ENCODE measurements at places on chromosomes 3 and 15.

DNA sequence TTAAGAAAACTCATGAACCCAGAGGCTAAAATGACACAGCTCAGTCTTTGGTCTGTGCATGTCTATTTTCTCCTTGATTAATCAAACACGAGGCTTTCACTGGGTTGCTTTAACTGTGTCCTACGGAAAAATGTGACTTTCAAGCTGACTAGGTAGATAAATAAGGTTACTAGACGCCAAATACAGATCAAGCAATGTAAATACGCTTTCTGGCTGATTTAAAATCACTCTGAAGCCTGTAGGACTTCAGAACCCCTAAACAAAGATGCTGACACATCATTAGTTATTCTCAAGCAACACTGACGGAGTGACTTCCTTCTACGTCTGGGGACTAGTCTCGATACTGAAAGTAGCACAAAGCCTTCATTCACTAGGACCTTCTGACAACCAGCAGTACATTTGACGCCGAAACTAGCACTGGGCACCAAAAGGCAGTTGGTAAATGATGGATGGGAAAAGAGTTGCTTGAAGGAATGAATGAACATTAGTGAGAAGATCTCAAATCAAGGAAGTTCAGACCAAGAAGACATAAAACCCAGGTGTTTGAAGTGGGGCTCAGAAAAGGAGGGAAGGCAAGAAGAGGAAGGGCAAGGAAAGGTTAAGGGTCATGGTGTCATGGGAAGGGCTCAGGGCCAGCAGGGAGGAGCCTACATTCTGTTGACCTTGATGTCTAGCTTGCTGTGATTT is 67.1 kb upstream of the CDV3 start:
- no peak for DNase-seq

DNA sequence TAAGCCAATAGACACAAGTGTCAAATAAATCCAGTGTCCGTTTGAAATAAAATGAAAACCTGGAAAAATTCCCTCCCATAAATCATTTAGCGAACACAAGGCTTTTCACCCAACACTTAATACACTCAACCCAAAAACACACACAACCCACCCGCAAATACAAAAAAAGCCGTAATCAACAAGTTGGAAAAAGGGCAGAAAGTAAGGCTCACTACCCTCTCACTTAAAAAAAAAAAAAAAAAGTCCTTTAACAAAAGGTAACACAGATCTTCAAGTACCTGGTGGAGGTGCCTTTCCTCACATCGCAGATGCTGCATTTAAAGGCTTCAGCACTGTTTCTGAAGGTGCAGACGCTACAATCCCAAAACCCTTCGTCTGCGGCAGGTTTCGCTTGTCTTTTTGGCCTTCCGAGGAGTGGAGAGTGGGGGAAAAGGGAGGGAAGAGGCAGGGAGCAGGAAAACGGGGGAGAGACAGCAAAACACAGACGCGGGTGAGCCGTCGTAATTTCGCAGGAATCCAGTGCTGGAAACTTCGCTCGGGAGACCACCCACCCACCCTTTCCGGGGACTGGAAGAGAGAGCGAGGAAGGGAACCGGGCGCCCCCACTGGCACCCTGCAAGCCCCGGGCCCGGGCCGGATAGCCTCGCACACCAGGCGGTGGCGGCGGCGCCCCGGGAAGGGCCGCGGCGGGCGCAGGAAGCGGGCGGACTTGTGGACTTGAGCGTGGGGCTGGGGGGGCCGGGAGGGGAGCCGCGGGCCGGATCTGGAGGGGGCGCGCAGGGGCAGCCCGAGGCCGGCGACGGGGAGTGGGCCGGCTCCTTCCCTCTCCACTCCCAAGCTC is 401.8 kb downstream of the SHQ1 start:
- no peak for DNase-seq

DNA sequence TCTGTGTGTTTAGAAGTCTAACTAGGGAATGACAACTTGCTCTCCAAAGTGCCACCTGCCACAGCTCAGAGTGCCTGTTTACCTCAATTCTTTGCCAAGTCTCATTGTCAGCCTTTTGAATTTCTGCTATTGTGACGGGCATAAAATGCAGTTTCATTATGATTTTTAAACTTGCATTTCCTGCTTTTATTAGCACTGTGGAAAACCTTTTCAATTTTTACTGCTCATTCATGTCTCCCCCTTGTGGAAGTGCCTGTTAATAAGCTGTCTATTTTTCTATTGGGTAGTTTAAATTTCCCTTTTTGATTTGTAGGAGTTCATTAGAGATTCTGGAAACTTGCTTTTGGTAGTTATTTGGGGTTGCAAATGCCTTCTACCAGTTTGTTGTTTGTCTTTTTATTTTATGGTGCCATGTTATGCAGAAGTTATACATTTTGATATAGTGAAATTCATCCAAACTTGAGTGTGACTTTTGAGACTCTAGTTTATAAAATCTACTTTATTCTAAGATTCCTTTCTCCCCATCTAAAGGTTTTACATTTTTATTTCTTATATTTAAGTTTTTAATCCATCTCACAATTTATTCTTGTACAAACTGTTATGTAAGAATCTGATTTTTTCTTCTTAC is 53.9 kb upstream of the FRMD4B start:
- DNase-seq = peak; percentile 36

DNA sequence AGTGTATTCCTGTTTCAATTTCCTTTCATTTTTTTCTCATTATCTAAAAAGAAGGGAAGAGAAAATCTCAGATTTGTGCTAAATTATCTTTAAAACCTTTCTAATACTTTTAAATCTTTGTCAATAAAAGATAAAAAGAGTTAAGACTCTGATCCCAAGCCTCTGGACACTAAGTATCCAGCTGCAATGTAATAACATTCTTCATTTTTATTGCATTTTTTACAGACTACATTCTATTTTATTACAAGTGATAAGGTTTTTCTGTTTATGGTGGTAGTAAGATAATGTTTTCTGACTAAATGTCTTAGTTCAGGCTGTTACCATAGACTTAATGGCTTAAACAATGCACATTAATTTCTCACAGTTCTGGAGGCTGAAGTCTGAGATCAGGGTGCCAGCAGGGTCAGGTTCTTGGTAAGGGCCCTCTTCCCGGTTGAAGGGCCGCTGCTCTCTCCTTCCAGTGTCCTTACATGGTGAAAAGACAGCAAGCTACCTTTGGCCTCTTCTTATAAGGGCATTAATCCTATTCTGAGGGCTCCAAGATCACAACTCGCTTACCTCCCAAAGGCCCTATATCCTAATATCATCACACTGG is 19.7 kb downstream of the KCNAB1 start:
- no peak for DNase-seq

DNA sequence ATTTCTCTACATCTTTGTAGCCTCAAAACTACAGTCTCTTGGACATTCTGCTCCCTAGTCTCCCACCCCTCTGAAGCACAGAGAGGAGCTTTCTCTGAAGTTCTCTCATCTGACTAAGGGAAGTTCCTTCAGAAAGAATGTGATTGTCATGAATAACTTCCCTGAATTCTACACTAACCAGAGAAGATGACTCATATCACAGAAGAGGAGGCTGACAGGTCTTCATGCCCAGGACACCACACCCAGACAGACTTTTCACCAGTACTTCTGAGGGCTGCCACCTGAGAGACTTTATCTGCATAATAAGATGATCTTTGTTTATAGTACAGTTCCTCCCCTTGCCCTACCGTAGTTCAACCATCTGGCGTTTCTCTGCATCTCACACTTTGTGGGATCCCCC is 52.8 kb downstream of the CDIN1 start:
- DNase-seq = peak; percentile 63

DNA sequence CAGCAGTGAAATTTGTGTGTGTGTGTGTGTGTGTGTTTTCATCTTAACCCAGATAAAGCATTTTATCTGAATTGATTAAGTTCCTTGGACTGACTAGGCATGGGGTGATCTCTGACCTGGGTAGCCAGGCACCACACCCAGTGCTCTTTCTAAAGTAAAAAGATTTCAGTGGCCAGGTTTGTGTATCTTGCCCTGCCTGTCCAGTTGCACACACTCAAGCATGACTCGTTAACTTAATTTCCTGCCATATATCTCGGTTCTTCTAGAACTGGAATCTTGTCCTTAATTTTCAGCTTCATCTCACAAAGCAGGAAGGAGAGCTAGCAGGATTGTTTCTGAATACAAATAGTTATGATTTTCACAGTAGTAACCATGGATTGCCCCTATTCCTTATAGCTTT is 17.0 kb downstream of the TM4SF18 start:
- peak; percentile 21 for DNase-seq

DNA sequence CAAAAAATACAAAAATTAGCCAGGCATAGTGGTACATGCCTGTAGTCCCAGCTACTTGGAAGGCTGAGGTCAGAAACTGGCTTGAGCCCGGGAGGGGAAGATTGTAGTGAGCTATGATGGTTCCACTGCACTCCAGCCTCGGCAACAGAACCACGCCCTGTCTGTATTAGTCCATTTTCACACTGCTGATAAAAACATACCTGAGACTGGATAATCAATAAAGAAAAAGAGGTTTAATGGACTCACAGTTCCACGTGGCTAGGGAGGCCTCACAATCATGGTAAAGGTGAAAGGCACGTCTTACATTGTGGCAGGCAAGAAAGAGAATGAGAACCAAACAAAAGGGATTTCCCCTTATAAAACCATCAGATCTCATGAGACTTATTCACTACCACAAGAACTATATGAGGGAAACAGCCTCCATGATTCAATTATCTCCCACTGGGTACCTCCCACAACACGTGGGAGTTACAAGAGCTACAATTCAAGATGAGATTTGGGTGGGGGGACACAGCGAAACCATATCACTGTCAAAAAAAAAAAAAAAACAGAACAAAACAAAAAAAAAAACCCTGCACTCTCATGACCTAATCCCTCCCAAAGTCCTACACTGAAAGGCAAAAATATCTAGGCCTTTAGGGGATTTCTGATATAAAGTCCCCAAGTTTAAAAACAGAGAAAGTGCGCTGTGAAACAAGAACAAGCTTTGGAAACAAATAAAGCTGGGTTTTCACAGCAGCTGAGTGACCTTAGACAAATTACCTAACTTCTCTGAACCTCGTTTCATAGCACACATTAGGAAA is 224.7 kb downstream of the IGSF11 start:
- no peak for DNase-seq

- no peak for DNase-seq
Observed at GRCh38 chr3:155790272-155790925, 15.7 kb downstream of the C3orf33 start.

GRCh38 chr3:149042789-149043386 is 43.4 kb downstream of the HLTF start:
- DNase-seq = peak; percentile 46

- DNase-seq = peak; percentile 88
Observed at GRCh38 chr3:58049143-58049785, 41.0 kb downstream of the FLNB start.

DNA sequence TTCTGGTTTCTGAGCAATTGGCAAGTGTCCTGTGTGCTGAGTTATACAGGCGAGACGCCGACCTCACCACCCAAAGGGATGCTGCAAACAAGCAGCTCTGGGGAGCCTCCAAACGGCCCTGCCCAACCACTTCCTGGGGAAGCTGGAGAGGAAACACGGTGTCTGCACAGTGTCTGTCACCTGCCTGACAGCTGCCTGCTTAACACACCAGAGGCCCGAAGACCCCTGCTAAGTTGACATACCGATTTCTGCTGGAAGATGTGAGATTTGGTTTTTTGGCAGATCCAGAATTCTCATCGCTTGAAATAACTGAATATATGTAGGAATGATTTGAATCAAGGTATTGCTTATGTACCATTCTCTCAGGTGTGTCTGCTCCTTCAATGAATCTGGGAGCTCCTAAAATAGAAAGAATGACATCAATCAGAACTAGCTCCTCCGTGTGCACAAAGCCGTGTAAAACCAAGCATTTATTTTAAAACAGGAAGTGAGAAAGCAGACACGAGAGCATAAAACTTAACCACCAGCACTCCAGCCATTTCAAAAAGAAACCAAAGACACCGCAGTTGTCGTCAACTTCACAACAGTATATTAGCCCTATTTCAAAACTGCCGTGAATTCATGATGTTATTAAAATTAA is 27.2 kb downstream of the LRRC2 start:
- peak; percentile 76 for DNase-seq

GRCh38 chr3:185103359-185104127 is 49.3 kb downstream of the C3orf70 start:
- no peak for DNase-seq

- DNase-seq = no peak
Observed at GRCh38 chr3:196335503-196335948, 2.7 kb downstream of the TM4SF19 start.

DNA sequence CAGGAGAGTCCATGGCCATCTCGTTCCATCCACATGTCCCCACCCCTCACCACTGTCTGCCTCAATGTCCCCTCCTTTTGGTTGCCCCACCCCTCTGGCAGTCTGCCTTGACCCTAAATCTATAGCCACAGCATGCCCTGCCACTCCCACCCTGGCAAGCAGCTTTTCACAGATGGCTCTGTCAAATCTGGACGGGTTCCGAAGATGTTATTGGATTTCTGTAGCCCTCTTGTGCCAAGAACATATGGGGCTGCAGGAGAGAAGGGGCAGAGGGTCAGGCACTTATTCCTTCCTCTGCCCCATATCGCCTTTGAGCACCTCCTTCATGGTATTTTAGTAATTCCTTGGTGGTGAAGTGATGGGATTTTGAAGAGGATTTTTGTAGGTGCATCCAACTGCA is 57.1 kb downstream of the EPHB1 start:
- DNase-seq = no peak

GRCh38 chr15:55619783-55620182 is 31.6 kb upstream of the PYGO1 start:
- DNase-seq = no peak

GRCh38 chr3:179309225-179310078 is 13.4 kb upstream of the ZNF639 start:
- DNase-seq = no peak

- no peak for DNase-seq
Observed at GRCh38 chr3:61824553-61825135, 263.3 kb downstream of the PTPRG start.

- DNase-seq = peak; percentile 9
Observed at GRCh38 chr3:47762233-47762632, 19.5 kb downstream of the SMARCC1 start.

GRCh38 chr3:17874636-17875035 is 132.2 kb upstream of the TBC1D5 start:
- DNase-seq = no peak

DNA sequence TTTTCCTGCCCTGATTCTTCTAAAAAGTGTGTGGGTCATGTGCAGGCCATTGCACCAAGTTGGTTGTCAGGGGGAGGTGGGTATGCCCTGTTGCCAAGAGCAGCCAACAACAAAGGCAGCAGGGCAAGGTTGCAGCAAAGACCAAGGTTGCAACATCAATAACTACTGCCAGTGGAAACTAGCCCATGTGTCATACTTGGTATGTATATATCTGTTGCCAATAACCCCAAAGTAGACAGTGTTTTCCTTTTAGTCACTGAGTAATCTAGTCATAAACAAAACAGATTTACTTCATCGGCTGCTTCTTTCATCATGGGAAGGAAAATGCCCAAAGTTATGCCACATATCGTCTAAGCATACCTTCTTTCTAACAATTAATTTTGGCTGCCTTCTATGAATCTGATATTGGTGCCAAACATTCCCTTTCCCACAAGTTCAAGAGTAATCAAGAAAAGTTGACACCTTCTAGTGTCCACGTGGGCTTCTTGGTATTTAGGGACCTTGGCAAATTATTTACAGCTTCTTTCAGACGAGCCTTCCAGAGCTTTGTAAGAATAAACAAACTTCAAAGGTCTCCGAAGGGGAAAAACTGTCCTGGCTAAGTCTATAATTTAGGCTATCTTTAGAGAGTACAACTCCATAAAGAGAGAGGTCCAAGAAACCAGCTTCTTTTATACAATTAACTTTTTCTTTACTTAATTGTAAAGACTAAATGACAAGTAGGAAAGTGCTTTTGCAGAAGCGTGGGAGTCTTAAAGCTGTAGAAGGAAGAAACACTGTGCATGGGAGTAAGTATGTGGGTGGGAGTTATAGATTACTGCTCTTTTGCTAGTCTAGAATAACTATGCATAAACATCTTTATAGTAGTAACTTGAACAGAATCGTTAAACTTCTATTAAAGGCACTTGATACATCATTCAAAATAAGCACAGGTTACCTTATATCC is 10.0 kb upstream of the MBNL1 start:
- peak; percentile 100 for DNase-seq

All from AG10803 (cell line).